ENCODE measurements at places on chromosomes 5 and 9.

DNA sequence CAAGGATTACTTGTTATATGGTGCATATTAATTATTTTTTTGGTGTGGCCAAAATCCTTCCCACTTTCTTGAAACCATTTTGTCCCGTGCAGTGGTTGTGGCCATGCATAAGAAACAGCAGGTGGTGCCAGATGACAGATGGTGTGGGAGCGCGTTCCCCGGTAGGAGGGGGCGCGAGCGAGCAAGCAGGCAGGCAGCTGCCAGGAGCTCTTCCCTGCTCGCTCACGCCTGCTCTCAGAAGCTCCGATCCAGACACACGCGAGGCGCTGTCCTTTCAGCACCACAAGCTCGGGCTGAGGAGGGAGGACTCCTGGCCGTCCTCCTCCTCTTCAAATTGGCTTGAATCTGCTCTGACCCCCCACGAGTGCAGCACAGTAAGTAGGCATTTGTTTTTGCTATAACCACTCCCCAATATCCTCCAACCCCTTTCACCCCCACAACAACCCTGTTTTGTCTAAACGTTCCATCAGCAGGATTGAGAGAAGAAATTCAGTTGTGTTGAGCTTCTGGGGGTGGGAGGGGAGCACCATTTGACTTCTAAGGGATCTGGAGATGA, at the start of gene NSG2:
TSS of gene NSG2 (plus strand) at position 237 of the 556 bp plus-strand sequence. CDS start 1,050 bp downstream, outside the sequence.
- DNase-seq, result peak; percentile 97

DNA sequence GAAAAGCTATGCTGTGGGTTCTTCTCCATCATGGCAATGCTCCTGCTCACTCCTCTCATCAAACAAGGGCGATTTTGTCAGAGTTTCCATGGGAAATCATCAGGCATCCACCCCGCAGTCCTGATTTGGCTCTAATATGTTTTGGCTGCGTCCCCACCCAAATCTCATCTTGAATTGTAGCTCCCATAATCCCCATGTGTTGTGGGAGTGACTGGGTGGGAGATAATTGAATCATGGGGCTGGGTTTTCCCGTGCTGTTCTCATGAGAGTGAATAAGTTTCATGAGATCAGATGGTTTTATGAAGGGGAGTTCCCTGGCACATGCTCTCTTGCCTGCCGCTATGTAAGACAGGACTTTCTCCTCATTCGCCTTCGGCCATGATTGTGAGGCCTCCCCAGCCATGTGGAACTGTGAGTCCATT, 163.8 kb downstream of the GADD45G start:
- no peak for DNase-seq

GRCh38 chr5:169299663-169300467, 1.1 kb downstream of the SLIT3 start:
- DNase-seq, result no peak

- DNase-seq, result no peak
Observed at GRCh38 chr5:142661957-142662356, 23.9 kb downstream of the FGF1 start.

DNA sequence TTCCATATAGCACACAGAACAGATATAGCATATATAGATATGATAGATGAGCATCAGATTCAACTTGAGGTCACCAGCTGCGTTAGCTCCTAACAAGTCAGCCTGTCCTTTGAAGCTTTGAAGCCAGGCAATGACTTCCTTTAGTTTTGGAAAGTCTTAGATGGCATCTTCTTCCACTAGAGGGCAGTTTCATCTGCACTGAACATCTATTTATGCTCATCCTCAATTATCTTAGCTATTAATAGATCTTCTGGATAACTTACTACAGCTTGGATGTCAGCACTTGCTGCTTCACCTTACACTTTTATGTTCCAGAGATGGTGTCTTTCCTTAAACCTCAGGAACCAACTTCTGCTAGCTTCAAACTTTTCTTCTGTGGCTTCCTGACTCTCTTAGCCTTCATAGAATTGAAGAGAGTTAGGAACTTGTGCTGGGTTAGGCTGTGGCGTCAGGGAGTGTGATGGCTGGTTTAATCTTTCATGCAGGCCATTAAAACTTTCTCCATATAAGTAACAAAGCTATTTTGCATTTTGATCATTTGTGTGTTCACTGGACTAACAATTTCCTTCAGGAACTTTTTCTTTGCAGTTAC, 1401.4 kb downstream of the EFNA5 start:
- peak; percentile 53 for DNase-seq

GRCh38 chr9:134891713-134892112, 11.1 kb downstream of the FCN2 start:
- DNase-seq, result no peak

- no peak for DNase-seq
Observed at GRCh38 chr9:38126730-38127129, 57.7 kb upstream of the SHB start.

DNA sequence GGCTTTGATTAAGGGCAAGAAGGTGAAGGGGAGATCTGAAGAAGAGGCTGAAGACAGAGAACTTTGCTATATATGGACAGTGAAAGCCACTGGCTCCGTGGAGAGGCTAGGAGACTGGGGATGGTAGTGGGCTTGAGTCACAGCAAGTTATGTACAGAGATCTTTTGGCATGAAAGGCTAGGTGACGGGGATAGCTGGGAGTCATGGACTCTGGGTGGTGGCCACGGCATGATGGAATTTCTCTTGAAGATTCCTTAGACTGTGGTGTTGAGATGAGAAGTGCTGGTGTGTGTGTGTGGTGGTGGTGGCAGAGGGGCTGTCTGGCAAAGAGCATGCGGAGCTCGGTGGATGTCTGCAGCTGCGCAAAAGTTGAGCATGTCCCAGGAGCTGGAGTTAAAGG, 120.6 kb upstream of the STC2 start:
- DNase-seq, result no peak

DNA sequence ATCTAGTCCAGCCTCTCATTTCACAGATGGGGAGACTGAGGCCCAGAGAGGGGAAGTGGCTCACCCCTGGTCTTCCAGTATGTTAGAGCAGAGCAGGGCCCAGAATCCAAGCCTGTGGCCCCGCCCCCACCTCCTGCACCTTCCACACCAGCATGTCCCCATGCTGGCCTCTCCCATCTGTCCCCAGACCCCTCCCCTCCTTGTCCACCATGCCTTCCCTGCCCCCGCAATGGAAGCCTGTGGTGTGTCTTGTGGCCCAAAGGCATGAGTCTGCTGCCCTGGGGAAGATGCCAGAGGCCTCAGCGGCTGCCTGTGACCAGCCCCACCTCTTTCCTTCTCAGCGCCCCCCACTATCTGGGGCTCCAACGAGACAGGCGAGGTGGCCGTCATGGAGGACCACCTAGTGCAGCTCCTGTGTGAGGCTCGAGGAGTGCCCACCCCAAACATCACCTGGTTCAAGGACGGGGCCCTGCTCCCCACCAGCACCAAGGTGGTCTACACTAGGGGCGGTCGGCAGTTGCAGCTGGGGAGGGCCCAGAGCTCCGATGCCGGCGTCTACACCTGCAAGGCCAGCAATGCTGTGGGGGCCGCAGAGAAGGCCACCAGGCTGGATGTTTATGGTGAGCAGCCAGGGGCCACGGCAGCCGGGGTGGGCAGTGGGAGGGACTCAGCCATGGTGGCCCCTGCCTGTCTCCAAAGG, 87.2 kb downstream of the HMCN2 start:
- DNase-seq, result no peak

GRCh38 chr5:25862276-25862675, 1176.1 kb downstream of the CDH9 start:
- DNase-seq, result no peak

GRCh38 chr9:18837402-18837801, 195.6 kb downstream of the SAXO1 start:
- DNase-seq, result no peak

DNA sequence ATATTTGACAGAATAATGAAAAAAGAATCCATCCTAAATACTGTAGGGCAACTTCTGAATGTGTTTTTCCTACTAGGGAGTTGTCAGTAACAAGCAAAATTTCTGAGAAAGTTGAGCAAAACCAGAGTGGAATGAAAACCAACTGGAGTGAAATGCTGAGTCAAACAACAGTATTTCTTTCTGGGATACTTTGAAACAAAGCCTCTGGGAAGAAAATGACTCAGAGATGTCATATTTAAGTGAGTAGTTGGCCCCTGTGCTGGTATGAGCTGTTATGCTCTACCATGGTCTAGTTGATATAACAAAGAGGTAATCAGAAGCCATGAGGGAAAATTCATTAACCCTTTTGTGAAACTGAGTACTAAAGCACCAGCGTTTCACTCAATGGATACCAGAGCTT, 372.1 kb upstream of the C9orf72 start:
- DNase-seq, result no peak

GRCh38 chr5:116672203-116672602, 97.6 kb upstream of the SEMA6A start:
- no peak for DNase-seq

DNA sequence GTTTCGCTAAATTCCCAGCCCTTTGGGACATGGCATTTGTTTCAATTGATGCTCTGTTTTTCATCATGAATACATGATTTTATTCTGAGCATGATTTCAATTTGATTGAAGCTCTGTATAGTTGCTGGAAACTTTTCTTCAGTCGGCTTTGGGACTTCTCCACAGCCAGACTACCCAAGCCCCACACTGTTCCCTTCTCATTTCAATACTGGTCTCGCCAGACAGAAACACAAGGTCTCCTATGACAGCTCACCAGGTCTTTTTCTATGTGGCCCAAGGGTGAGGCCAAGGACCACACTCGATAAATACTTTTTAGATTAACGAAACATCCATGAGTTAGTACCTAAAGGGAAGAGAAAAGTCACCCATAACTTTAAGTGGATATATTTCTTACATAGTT, 132.2 kb downstream of the ARL15 start:
- no peak for DNase-seq

DNA sequence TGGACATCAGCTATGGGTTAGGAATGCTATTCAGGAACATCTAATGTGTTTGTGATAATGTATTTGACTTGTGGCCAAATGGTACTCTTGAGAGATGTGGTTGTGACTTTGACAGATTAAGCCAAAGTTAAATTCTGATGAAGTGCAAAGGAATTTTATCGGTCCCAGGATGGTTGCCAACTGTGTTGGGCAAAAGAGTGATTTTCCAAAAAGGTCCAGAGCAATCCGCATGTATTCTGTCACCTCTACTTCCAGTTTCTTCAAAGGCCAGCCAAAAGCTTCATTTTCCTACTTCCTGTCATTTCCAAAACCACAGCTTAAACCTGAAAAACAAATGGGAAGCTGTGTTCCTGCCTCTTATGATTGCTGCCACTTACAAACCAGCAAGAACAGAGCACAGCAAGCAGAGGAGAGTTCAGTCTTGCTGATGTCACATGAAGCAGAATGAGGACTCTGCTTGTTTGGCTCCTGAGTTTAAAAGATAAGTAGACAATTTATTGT, 59.8 kb downstream of the MARCHF3 start:
- DNase-seq, result peak; percentile 19

DNA sequence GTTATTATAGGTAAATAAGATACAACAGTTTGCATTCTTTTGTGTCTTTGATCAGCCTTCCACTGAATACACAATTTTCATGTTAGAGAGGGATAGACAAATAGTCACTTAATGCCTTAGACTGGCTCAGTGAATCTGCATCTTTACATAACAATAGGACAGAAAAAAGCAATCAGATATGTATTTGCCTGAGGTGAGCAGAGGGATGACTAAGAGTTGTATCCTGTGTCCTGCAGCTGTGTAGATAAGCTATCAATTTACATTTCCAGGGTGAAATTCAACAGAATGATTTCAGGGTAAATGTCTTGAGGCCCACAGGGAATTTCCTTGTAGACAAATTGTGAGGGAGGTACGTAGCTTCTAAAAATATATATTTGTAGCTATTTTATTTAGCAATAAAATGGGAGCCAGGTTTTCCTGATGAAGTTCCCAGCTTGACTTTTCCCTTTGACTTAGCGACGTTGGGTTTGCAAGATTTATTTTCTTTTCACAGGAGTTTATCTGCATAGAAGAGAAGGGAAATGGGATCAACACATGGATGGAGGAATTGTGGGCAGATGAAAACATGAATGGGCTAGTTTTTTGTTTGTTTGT, 586.1 kb upstream of the CDH6 start:
- DNase-seq, result no peak

GRCh38 chr9:21465859-21466518, 16.1 kb downstream of the IFNE start:
- peak; percentile 6 for DNase-seq

- no peak for DNase-seq
Observed at GRCh38 chr9:77512876-77513275, 135.2 kb downstream of the GNA14 start.

DNA sequence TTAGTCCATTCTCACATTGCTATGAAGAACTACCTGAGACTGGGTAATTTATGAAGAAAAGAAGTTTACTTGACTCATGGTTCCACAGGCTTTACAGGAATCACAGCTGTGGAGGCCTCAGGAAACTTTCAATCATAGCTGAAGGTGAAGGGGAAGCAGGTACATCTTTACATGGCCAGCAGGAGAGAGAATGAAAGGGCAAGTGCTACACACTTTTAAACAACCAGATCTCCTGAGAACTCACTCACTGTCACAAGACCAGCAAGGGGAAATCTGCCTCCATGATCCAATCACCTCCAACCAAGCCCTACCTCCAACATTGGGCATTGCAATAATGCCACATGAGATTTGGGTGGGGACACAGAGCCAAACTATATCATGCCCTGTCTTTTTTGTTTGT, 3.5 kb upstream of the LCN6 start:
- DNase-seq, result no peak

DNA sequence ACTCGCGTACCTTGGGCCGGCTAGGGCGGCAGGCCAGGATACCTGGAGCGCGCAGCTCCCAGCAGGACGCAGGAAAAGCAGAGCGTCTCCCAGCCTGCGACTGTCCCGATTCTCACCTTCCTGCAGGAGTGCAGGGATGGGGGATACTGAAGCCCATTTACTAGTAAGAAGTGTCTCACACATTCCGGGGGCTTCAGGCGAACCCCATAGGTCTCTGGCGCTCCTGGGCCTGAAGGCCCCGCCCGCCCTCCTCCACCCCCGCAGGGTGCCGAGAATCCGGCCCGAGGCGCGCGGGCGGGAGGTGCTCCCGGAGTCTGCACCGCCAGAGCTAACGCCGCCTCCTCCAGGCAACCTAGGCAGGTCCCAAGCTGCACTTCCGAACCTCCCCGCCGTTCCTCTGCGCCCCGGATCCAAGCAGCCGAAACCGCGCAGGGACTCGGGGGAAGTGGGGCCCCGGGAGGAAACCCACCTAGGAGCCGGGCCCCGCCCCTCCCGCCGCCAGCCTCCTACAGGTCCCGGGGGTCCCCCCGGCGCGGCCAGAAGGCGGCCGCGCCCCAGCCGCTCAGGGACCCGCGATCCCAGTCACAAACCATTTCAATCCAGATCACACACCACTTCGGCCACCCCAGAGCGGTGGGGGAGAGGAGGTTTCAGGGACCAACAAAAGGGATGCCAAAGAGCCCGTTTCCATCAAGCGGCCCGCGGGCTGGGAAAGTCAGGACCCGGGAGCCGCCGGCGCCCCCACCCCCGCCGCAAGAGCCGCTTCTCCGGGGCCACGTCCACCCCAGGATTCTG, 1.2 kb downstream of the ROR2 start:
- DNase-seq, result peak; percentile 7

Measured in Kasumi-1 (cell line).